ENCODE measurements at places on chromosomes 11 and 22. TPM values are rescaled to one million over a fixed set of nuclear protein-coding genes. Genes with fewer than 3 reads are reported as not detected.

- DNase-seq = no peak
These were observed 823.6 kb downstream of the TBC1D22A start for GRCh38 chr22:47586038-47586437.

DNA sequence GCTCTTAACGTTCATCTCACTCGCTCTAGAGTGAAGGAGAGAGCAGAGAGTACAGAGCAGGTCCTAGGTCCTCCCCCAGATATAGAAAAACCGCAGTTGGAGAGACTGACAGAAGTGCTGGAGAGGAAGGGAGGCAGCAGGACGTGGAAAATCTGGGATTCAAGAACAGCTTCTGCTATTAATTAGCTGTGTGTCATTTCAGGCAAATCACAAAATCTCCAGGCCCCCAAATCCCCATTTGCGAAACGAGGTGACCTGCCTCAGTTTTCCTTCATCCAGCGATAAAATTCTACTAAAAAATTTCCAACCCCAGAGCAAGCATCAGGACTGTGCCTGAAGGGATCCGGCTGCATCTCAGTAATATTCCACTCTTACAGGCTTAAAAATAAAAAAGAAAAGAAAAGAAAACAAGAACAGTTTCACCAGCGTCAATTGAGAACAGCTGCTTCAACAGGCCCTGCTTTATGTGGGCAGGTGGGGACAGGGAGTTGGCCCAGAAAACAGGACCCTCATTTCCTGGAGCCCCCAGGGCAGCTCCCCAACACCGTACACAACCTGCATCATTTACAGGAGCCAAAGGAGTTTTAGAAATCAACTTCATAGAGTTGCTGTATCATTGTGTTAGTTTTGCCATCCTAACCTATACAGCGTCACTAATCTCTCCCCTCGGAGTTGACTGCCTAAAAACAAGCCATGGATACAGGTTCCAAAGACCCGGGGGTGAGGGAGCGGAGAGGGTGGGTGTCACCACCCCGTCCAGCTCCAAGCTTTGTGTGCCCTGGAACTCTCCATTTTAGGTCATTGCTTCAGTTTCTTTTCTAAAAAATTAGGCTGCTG, 2.3 kb upstream of the MALAT1 start:
- peak; percentile 28 for DNase-seq

APOL4 gene
- 2.4 TPM for total RNA-seq

- no peak for DNase-seq
These were observed 4.7 kb upstream of the APOL2 start for GRCh38 chr22:36243986-36244385.

- DNase-seq = no peak
These were observed 25.0 kb downstream of the RTN4R start for GRCh38 chr22:20243176-20243536.

DNA sequence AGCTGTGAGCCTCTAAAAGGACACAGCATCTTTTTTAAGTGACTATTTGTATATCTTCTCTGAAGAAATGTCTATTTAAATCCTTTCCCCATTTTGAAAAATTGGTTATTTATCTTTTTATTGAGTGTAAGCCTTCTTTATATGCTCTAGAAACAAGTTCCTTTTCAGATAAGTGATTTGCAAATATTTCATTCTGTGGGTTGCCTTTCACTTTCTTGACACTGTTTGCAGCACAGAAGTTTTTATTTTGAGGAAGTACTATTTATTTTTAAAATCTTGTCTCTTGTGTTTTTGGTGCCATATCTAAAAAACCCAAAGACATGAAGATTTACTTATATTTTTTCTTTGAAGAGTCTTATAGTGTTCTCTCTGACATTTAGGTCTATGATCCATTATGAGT, 40.1 kb upstream of the LYVE1 start:
- no peak for DNase-seq

GRCh38 chr22:42500161-42500835, 19.3 kb downstream of the RRP7A start:
- peak; percentile 94 for DNase-seq

- DNase-seq = no peak
These were observed 2.4 kb downstream of the LARGE1 start for GRCh38 chr22:33917744-33918406.

DNA sequence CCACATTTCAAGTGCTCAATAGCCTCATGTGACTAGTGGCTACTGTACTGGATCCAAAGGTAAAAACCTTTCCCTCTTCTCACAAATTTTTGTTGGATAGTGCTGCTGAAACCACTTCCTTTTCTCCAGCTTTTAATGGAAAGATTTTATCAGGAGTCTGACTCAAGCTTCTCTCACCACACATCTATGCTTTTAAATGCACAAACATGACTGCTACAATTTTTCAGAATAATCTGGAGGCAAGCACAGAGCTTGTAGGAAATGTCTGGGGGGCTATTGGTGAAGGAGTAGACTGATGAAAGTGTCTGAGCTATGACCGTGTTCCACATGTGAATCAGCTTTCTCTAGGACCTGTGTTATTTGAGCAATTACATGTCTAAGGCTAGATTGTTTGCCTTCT, 101.1 kb upstream of the FAT3 start:
- no peak for DNase-seq

DNA sequence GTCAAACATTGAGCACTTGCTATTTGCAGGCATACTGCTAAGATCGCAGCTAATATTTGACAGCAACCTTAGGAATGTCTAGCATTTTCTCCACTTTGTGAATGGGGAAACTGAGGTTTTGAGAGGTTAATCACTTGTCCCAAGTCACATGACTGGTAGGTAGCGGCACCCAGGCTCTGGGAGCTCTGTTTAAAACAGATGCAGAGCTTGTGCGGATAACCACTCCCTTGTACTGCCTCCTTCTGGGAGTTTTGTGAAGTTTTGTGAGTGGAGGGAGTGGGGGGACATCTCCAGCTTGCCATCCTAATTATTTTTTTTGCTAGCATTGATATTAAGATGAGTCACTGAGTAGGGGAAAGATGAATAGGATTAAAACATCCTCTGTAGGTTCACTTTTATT, 134.7 kb downstream of the GRIK4 start:
- DNase-seq = no peak

GGTLC2 gene
- not detected for total RNA-seq

DNA sequence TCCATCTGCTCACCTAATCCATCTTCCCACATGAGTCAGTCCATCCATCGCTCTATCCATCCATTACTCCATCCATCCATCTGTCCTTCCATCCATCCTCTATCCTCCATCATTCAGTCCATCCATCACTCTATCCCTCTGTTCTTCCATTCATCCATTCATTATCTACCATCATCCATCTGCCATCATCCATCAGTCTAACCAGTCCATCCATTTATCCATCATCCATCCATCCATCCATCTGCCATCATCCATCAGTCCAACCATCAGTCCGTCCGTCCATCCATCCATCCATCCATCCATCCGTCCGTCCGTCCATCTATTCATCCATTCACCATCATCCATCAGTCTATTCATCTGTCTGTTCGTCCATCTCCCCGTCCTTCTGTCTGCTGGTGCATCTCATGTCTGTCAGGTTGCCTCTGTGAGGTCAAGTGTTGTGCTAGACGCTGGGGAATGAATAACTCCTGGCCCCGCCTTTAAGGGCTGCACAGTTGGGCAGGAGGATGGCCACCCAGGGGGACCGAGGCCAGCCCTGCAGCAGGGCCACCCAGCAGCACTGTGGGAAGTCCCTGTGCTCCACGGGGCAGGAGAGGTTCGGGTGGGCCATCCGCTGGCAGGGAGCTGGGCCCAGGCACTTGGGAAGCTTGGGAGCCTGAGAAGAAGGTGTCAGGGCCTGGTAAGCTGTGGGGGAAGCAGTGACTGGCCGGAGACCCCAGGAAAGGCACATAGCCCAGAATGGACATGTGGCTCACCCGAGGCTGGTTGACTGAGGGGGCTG, 137.1 kb downstream of the CTTN start:
- no peak for DNase-seq

DNA sequence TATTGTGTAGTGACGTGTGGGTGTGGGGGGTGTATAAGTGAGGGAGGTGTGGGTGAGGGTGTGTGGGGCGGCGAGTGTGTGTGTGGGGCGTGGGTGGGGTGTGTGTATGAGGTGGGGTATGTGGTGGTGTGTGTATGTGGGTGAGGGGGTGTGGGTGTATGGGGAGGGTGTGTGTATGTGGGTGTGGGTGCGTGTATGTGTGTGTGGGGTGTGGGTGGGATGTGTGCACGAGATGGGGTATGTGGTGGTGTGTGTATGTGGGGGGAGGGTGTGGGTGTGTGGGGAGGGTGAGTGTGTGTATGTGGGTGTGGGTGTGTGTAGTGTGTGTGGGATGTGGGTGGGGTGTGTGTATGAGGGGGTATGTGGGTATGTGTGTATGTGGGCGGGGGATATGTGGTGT, 205.5 kb downstream of the OPCML start:
- DNase-seq = no peak

- no peak for DNase-seq
These were observed 31.7 kb downstream of the FAM181B start for GRCh38 chr11:82701847-82702520.

ZNF70 gene
- 3.7 TPM for total RNA-seq

GRCh38 chr11:66855574-66856495, 1.0 kb upstream of the LRFN4 start:
- DNase-seq = peak; percentile 94

GRCh38 chr11:114358716-114359115, 41.6 kb downstream of the C11orf71 start:
- DNase-seq = no peak

- no peak for DNase-seq
These were observed 313.5 kb upstream of the CHORDC1 start for GRCh38 chr11:90536301-90536700.

DNA sequence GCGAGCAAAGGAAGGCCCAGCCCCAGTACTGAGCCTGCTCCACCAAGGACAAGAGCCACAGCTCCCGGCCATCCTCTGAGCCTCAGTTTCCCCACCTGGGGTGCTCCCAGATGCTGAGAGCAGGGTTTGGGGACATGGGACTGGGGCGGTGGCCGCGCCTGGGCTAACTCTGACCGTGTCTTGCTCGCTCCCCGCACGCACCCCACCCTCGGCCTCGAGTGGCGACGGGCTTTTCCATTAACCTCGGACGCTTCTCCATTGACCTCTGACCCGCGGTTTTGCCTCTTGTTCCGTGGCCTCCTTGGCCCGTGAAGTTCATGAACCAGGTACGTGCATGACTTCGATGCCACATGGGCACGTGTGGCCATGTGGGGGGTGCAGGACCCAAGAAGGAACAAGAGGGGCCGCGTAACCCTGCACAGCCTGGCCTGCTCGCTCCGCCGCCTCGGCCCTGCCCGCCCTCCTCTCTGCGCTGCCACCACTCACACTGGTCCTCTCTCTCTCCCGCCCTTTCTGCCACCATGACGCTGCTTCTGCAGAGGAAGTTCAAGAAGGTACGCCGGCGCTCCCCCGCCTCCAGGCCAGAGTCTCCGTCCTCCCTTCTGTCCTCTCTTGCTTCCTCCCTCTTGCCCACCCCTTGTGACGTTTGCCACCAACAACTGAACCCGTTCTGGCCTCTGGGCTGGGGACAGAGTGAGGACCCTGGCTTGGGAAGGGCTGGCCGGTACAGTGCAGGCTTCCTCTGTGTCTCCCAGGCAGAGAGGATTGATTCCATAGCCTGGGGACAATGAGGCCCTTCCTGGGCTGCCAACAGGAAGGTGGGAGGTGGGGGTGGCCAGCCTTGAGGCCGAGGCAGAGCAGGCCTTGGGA, 6.9 kb downstream of the TNNT3 start:
- no peak for DNase-seq

- no peak for DNase-seq
These were observed 44.7 kb upstream of the MTMR2 start for GRCh38 chr11:95968585-95968984.

- DNase-seq = peak; percentile 56
These were observed 40.4 kb downstream of the FLI1 start for GRCh38 chr11:128734103-128734831.

DNA sequence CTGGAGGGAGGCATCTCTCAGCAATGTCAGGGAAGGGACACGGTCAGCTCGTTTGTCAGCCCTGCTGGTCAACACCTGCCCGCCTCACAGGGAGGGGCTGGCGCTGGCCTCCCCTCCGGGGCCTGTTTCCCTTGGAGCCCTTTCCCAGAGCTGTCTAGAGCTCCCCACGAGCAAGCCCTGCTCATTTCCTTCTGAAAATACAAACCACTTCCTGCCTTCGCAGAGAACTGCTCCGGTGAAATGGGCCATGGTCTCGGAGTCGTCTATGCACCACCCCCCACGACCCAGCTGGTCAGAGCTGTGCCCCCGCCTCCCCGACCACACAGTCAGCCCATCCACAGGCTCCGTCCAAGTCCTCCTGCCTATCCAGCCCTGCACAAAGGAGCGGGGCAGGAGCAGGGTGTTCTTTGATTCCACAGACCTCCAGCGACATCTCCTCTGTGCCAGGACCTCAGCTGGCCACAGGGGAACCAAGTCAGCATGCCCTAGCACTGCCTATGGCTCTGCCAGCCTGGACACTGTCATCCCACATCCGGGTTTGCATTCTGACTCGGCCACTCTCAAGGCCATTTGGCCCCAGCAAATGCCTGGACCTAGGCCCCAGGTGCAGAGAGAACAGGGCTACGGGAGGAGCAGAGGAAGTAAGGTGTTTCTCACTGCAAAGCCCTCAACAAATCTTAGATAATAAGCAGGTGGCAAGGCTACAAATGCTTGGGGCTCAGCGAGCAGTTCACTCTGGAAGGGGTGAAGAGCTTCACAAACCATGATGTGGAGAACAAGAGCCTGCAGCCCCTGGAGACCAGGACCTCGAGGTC, 82.1 kb upstream of the WNT11 start:
- no peak for DNase-seq

DNA sequence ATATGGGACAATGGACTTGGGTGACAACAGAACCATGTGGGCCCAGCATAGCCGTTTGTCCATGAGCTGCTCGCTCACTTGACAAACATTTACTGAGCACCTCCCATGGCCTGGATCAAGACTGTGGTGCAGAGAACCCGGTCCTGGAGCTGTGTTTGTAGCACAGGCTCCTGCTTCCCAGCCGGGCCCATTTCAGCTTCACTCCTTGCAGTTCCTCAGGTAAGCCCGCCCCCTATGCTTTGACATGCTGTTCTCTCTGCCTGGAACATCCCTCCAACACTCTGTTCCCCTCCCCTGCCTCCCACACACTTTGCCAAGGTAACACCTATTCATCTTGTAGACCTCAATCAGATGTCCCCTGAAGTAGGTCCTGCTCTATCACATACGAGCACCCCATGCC, 19.3 kb upstream of the IGSF22 start:
- no peak for DNase-seq

DNA sequence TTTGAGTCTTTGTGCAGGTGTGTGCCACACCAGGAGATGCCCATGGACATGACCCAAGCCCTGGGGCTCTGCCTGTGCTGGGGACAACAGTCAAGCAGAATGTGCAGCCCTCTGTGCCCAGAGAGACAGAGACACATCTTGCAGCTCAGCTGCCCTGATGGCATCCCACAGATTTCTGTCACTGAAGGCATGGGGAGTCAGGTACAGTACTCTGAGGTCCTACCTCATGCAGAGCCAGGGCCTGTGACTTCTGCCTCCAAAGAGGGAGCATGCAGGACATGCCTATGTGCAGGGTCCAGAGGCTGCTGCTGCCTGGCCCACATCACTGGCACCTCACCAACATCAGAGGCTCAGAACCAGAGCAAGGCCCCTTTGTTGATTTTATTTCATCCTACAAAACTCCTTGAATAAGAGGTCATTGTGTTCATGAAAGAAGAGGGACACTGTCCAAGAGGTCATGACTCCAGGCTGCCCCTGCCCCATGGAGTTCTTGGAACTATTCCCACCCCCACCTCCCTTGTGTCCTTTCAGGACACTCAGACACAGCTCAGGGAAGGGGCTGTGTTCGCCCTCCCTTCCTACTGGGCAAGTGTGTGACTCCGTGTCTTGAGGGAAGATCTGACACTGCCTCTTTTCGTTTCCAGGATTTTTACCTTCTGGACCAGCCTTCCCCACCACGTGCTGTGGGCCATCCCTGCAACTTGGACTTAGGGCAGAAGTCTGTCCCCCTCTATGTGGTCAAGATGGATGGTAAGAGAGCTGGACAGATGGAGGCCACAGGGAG, 62.3 kb downstream of the BTG4 start:
- DNase-seq = no peak

- no peak for DNase-seq
These were observed 4.7 kb downstream of the ACY3 start for GRCh38 chr11:67645521-67646461.

Measured in left colon (tissue), 2 donors.